AG04450 (cell line): ENCODE measurements at places on chromosomes 3 and 15.

GRCh38 chr3:78659386-78659987, 1108.3 kb downstream of the ROBO1 start:
- peak; percentile 23 for DNase-seq

- DNase-seq = no peak
Measured at GRCh38 chr15:90915216-90915807, 12.2 kb downstream of the MAN2A2 start.

DNA sequence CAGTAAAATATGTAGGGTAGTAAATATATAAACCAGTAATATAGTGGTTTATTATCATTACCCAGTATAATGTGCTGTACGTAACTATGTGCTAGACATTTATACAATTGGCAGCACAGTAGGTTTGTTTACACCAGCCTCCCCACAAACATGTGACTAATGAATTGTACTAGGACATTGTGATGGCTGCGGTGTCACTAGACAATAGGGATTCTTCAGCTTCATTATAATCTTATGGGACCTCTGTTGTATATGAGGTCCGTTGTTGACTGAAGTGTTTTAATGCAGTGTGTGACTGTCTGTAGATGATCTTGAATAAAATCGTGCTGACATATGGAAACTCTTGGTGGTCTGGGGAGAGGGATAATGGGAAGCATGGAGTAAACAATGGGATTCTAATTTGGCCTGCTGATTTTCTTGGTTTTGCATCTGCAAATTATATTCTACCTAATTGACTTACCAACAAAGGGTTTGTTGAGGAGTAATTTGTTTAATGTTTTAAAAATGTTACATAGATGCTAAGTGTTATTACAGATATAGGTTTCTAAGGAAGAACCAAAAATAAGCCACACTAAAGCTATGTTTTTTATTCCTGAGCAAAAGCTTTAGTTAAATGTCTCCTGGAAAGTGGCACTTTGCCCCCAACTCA, 496.5 kb upstream of the TBL1XR1 start:
- DNase-seq = no peak

- DNase-seq = peak; percentile 11
Measured at GRCh38 chr3:170493712-170494182, 75.1 kb downstream of the CLDN11 start.

DNA sequence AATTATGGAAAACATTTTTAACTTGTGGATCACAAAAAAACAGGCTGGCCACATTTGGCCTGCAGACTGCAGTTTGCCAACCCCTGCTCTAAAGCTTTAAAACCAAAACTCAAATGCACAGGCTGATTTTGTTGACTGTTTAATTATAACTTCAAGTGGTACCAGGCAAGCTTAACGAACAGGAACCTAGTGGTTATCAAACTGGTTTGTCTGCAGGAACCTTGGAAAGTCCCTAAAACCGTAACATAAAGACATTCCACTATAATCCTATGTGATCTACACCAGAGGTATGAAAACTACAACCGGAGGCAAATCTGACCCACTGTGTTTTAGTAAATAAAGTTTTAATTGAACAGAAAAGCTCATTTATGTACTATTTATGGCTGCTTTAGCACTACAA, 52.4 kb downstream of the TBL1XR1 start:
- DNase-seq = no peak

- no peak for DNase-seq
Measured at GRCh38 chr15:40344631-40345120, 3.9 kb upstream of the CCDC9B start.

GRCh38 chr3:184578822-184579221, 17.2 kb downstream of the EPHB3 start:
- DNase-seq = no peak

DNA sequence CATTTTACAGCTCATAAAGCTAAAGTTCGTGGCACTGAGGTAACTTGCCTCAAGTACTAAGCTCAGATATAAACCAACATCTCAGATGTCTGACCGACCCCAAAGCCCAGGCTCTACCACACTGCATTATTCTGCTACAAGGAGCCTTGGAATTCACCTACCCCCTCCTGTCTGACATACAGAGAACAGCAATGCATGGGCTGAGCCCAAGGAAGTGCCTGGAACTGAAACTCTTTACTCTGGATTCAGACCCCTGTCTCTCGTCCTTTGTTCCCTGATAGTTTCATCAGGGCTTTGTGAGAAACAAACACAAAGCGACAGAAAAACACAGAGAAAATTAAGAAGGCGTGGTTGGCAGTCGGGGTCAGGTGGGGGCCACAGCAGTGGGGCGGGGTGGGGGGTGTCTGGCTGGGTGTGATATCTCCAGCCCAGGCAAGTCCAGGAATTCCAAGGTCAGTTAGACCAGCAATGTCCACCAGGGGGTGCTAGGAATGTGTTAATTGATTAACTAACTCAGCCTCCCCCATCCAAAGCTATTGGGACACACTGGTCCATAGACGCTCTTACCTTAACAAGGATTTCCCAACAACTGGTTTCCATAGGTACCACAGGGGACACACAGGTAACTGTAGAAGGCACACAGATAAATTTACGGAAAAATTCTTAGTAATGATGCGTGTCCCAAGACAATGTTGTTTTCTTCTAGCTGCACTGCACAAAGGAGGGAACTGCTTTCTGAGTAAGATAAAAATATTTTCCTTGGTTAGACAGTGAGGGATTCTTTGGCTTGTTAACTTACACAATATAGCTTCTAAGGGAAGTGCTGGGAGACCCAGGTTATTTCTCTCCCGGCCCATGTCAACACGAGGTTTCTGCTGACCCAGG, 18.8 kb upstream of the SSUH2 start:
- DNase-seq = peak; percentile 23

GRCh38 chr3:55330756-55331155, 156.3 kb downstream of the WNT5A start:
- peak; percentile 26 for DNase-seq

DNA sequence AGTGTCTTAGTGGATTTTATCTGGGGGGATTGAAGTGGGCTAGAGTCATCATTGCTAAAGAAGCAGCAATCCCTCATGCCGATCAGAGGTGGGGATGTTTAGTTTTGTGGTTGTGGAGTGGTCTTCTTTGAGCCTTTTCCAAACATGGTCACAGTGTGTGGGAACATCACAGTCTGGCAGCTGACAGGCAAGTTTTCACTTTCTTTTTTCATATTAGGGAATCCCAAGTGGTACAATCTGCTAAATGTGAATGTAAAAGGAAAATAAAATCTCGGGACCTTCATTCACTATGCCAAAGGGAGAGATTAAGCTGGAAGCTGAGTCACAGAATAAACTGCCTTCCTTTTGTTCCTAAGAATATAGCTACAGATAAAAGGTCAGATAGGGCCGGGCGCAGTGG, 10.4 kb upstream of the CX3CR1 start:
- no peak for DNase-seq

GRCh38 chr15:70832176-70832575, 21.8 kb downstream of the LARP6 start:
- no peak for DNase-seq

DNA sequence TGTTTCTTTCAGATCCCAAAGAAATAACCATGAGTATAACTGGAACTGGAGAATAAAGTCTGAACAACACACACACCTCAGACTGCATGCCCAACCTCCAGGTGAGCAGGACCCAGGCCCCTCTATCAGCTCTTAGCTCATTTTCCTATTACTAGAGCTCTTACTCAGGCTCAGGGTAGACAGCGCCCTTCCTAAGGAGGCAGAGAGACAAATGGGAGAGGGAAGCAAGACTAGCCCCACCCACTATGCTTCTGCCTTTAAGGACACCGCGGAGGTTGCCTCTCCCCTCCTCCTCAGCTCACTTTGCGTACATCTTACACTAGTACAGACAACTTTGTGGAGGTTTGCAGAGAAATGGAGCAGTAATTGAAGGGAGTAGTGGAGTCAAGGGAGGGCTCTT, 44.0 kb upstream of the GLCE start:
- DNase-seq = no peak

- DNase-seq = no peak
Measured at GRCh38 chr15:91183596-91183995, 83.5 kb downstream of the SV2B start.

DNA sequence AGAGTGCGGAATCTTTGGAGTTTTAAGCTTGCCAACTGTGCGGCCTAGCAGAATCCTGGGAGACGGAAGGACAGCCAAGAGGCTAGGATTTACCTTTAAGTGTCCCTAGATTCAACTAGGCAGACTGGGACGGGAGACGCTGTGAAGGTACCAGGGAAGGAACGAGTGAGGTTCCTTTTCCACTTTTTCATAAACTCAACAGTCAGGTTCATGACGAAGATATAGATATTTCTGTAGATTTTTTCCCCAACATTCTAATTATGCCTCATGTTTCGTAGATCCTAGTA, 564 bp upstream of the GABPB1 start:
- no peak for DNase-seq

- no peak for DNase-seq
Measured at GRCh38 chr15:62711691-62712454, 330.7 kb upstream of the TPM1 start.

GRCh38 chr15:25727867-25728600, 135.1 kb downstream of the ATP10A start:
- DNase-seq = no peak

DNA sequence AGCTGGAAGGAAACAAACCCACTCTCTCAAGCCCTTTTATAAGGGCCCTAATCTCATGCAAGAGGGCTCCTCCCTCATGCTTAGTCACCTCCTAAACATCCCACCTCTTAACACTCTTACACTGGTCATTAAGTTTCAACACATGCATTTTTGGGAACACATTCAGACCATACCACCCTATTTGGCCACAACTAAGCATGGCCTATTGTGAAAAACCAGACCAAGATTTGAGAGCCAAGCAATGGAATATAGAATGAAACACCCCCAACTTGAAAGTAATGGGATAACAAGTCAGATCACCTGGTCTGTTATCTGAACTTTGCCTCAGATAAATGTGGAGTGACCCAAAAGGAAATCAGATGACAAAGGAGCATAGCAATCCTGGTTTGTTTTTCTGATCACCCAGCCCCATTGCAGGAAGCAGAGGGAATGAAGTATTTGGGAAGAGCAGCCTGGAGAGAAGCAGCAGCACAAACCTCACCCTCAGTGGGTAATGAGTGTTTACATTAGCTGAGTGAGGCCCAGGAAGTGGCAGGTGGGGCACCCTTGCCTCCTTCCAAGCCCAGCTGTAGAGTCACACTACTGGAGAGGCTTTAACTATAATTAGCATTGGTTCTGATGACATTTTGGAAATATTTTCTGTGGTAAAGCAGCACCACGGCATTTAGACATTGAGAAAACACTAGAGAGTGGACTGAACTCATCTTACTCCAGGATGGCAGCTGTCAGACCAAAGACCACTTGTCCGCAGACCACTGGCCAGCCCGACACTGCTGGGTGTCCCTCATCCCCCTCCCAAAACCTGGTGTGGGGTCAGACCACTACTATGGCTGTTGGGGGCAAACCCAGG, 48.8 kb upstream of the PRTG start:
- no peak for DNase-seq

- peak; percentile 32 for DNase-seq
Measured at GRCh38 chr3:36868614-36869436, 76.0 kb downstream of the TRANK1 start.

DNA sequence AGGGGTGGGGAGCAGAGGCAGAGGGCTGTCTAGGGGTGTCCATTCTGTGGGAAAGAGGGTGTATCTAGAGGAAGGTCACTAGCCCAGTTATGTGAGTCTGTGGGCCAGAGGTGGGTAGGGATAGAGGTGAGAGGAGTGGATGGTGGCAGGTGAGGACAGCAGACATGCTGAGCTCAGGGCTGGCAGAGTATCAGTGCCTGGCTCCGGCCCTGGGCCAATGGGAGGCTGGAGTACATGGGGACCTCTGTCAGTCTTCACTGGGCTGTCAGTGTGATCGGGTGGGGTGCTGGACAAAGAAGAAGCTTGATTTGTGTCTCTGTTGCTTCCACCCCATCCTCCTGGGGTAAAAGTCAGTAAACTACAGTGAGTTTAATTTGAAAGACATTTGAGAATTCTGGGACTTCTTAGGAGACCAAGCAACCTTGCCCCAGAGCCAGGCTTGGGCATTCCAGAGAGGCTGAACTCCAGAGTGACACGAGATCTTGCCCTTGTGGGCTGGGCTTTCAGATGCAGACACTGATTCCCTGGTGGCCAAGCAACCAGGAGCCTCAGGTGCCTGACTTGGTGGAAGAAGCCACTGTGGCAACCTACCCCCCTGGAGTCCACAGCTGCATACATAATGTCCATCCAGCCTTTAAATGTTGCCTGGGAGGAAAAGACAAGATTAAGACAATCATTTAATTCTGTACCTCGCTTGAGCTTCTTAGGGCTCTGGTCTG, 60.7 kb downstream of the EXOG start:
- DNase-seq = no peak

GRCh38 chr3:54211097-54211496, 88.7 kb downstream of the CACNA2D3 start:
- DNase-seq = no peak

GRCh38 chr3:43531835-43532234, 90.0 kb downstream of the ANO10 start:
- DNase-seq = no peak

DNA sequence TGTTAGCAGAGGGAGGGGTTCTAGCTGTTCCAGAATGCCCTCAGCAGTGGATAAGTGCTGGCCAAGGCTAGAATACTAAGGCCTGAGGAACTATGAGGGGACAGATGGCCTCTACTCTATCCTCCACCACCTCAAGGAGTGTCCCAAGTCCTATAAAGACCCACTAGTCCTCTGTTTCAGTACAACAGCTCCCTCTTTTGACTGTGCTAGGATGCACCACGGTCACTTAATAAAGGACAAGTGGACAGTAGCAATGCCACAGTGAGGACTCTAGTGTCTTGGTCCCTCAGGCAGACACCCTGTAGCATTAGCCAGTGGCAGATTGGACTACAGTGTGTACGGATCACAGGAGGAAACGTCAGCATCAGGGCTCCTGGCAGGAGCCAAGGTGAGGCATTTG, 171.8 kb upstream of the PROK2 start:
- DNase-seq = no peak

DNA sequence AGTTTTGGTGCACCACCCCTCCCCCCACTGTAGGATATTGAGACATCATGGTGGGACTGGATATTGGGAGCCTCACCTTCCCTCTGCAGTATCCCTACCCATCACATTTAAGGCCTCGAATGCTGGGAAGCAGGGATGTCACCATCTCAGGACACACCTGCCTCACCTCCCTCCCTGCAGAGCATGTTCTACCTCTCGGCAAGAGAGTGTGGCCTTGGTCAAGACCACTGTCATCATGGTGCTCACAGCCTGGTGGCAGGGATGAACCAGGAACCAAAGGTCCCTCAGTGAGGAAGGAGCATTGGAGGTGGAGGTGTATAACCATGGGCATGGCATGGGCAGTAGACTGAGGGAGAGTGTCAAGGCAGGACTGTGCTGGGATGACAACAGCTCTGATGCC, 104.8 kb downstream of the CORO2B start:
- no peak for DNase-seq

DNA sequence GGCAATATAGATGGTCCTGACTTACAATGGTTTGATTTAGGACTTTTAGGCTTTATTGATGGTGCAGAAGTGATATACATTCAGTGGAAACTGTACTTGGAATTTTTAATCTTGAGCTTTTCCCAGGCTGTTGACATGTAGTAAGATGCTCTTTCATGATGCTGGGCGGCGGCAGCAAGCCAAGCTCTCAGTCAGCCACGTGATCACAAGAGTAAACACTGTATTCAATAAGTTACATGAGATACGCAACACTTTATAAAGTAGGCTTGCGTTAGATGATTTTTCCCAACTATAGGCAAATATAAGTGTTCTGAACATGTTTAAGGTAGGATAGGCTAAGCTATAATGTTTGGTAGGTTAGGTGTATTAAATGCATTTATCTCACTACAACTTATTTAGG, 17.9 kb downstream of the PARP9 start:
- no peak for DNase-seq
